Activated CD4-positive, alpha-beta T cell treated with anti-CD3 and anti-CD28 coated beads, Interleukin-2, amount 10 ng/mL, durations not matched to agents 7 days and 5 days (primary cell): ENCODE measurements at places on chromosomes 7 and 10. TPM values are rescaled to one million over a fixed set of nuclear protein-coding genes. Genes with fewer than 3 reads are reported as not detected.

The AEBP1 gene
- 4.8 TPM for total RNA-seq

DNA sequence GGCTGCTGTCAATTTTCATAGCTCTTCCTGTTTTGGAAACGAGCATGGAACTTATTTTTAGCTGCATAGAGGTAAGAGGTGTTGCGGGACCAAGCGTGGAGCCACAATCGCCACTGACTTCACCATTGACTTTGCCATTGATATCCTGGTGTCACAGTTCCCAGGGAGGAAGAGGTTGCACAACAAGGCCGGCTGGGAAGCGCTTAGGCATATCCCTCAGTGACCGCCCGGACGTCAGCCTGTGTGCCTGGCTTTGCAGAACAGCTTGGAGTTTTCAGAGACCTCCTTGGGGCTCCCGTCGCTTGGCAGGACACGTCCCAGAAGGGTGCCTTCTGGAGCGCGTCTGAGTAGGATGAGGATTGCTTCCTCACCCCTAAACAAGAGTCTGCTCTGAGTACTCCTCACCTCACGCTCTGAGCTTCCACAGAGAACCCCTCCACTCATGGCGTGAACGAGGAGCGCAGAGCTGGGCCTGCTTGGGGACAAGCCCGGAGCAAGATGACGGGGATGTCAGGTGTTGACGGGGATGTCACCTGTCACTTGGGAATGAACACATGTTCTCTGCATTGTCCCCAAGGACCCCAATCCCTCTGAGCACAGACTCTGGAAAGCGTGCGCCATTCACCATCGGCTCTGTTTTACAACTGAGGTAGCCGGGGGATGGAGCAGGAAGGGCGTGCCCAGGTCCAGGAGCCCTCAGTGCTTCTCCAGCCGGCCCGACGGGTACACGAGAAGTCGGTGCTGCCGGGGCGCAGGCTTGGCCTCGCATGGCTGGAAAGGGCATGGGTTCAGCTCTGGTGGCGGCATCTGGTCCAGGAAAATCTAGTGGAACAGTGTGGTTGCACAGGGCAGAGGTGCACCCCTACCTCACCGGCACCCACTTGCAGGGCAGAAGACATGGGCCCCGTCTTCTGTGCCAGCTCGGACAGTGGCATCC, 192.3 kb upstream of the SHH start:
- no peak for DNase-seq
- H3K27me3 ChIP-seq = peaks cover 10% of the 10 kb centered on the region
- peaks cover 5% of the 10 kb centered on the region for H3K4me1 ChIP-seq
- no peak overlapping the region for H3K27ac ChIP-seq
- H3K4me3 ChIP-seq = no peak overlapping the region

GRCh38 chr10:11433657-11434056, 177.8 kb downstream of the USP6NL start:
- no peaks in the 10 kb centered on the region for H3K27me3 ChIP-seq
- H3K36me3 ChIP-seq = no peaks in the 10 kb centered on the region
- H3K4me1 ChIP-seq = no peaks in the 10 kb centered on the region

DNA sequence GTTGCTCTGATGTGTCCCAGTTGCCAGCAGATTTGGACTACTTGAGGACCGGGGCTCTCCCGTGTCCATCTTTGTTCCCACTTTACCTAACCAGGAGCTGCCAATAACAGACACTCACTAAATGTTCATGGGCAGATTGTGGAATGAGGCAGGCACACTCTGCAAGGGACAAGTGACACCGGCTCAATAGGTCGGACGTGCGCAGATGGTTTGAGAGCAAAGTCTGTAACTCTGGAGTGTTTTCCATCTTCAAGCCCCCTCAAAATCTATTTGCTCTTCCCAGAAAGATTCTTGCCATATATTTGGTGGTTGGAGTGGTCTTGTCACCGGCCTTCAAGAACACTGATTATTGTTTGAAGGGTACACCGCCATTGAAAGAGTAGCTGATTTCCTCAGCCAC, 47.2 kb downstream of the THNSL1 start:
- peaks cover 21% of the 10 kb centered on the region for H3K4me1 ChIP-seq
- no peak overlapping the region for H3K4me3 ChIP-seq
- no peak for DNase-seq
- no peaks in the 10 kb centered on the region for H3K36me3 ChIP-seq
